ENCODE measurements at places on chromosomes 13 and 19. TPM values are rescaled to one million over a fixed set of nuclear protein-coding genes. Genes with fewer than 3 reads are reported as not detected.

The ZNF728 gene
- not detected for total RNA-seq

The DCLK1 gene
- total RNA-seq: not detected

The ATF5 gene
- 9.7 TPM for total RNA-seq

The RNF225 gene
- total RNA-seq: not detected

DNA sequence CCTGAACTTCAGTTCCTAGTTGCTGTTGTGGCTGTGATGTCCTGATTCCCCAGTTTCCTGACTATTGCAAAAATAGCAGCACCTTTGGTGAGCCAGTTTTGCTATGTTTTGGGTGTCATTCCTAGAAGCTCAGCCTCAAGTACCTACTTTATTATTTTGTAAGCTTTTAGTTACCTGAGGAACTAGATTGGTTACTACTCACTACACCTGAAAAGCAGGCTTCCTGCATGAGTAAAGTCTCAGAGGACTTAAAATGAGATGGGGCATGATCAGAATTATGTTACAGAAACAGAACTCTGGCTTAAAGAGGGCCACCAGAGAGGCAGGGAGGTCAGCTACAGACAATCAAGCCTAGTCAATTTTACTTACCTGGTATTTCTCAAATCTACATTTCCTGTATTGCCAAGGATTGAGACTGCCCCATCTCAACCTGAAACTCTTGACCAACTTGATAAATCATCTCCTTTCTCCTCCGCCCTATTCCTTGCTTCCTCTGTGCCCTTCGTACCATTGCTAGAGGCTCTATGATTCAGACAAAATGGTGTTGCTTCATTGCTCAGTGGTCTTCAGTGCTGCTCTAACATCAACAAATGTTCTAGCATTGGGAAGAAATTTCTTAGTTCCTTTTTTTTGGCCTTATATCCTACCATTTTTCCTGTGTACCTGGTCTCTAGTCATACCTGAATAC lies 58.9 kb downstream of the RAP2A start:
- H3K27me3 ChIP-seq: no peaks in the 10 kb centered on the region
- no peak for DNase-seq
- no peak overlapping the region for H3K4me3 ChIP-seq

- H3K27me3 ChIP-seq: no peaks in the 10 kb centered on the region
- no peak overlapping the region for H3K27ac ChIP-seq
- DNase-seq: no peak
- H3K4me3 ChIP-seq: no peak overlapping the region
Measured at GRCh38 chr13:31594056-31594455, 145.3 kb upstream of the RXFP2 start.

DNA sequence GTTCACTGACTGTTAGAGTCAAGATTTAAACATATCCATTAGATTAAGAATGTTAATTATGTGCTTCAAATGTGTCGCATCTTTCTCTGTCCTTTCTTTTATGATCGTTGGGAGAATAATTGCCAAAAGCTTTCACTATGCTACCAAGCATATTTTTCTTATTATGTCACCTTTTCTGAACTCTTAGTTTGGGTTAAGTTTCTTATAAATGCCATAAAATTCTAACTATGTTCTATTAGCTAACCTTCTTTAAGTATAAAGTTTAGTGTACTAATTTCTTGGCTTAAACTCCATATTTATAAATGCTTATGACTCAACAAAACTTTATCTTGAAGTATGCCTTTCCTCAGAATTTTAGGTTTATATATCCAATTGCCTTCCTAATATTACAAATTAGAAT lies 1759.4 kb downstream of the PCDH9 start:
- no peaks in the 10 kb centered on the region for H3K4me1 ChIP-seq
- no peaks in the 10 kb centered on the region for H3K36me3 ChIP-seq
- no peaks in the 10 kb centered on the region for H3K27me3 ChIP-seq
- no peak overlapping the region for H3K4me3 ChIP-seq

GRCh38 chr13:40933508-40934204 lies 85.5 kb downstream of the ELF1 start:
- H3K4me3 ChIP-seq: no peak overlapping the region
- H3K27me3 ChIP-seq: no peaks in the 10 kb centered on the region
- DNase-seq: no peak
- H3K36me3 ChIP-seq: peaks cover 9% of the 10 kb centered on the region

DNA sequence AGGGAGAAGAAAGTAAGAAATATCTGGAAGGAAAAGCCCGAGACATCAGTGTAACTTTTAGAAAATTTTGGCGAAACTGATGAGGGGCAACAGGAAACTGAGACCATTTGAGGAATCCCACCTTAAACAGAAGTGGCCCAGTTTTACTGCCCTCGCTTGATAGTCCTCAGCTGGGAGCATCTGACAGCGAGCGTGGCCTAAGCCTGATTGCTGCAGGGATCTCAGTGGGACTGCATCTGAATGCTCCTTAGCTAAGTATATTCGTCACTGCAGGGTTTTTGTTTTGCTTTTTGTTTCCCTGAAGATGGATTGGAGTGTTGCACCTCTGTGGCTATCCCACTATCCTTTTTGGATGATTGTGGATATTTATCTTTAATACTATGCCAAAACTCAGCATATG lies 262.7 kb upstream of the KLHL1 start:
- no peaks in the 10 kb centered on the region for H3K4me1 ChIP-seq
- no peaks in the 10 kb centered on the region for H3K36me3 ChIP-seq
- DNase-seq: no peak
- no peaks in the 10 kb centered on the region for H3K27me3 ChIP-seq
- no peak overlapping the region for H3K27ac ChIP-seq
- H3K4me3 ChIP-seq: no peak overlapping the region

GRCh38 chr13:30037306-30037705 lies 186.9 kb upstream of the UBL3 start:
- DNase-seq: no peak
- no peaks in the 10 kb centered on the region for H3K4me1 ChIP-seq
- peaks cover 6% of the 10 kb centered on the region for H3K27me3 ChIP-seq
- H3K27ac ChIP-seq: no peak overlapping the region
- no peaks in the 10 kb centered on the region for H3K36me3 ChIP-seq

- no peak for DNase-seq
- no peaks in the 10 kb centered on the region for H3K36me3 ChIP-seq
- H3K27me3 ChIP-seq: no peaks in the 10 kb centered on the region
- no peak overlapping the region for H3K27ac ChIP-seq
- peaks cover 27% of the 10 kb centered on the region for H3K4me1 ChIP-seq
- no peak overlapping the region for H3K4me3 ChIP-seq
Measured at GRCh38 chr13:41601718-41602445, 144.5 kb downstream of the RGCC start.

DNA sequence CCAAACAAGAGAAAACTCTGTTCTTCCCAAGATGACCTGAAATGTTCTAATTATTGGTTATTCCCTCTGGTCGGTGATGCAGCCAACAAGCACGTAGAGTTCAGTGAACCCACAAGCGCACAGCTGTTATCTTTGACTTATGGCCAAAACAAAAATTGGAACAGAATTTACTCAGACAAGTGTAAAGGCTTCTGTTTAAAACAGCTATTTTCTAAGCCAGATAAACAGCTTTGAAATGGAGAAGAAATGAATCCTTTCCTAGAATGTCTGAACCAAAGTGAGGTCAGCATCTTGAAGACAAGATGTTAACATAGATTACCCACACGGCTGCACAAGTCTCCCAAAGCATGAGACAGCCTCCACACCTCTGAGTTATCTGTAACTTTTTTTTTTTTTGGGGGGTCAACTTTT lies 669.2 kb downstream of the DIAPH3 start:
- no peak for DNase-seq
- no peaks in the 10 kb centered on the region for H3K27me3 ChIP-seq
- no peaks in the 10 kb centered on the region for H3K36me3 ChIP-seq
- H3K4me3 ChIP-seq: no peak overlapping the region
- H3K4me1 ChIP-seq: no peaks in the 10 kb centered on the region
- H3K27ac ChIP-seq: no peak overlapping the region

DNA sequence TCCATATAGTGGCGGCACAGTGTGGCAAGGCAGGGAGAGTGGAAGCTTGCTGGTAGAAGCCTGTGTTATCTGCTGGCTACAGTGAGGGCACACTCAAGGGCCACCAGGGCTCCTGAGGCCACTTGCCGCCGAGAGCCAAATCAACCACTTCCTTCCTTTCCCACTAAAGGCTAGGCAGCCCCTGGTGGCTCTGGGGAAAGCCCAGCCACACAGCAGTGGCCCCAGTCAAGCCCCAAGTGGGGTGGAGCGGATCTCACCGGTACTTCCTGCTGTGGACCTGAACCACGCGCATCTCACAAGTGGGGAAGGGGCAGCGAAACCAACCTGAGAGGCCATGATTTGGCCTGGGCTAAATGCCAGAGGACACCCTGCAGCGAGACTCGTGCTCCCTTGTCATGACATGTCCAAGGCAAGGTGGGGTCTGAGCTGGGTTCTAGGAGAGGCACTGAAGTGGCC lies 21.9 kb upstream of the SLC35E1 start:
- no peak overlapping the region for H3K4me3 ChIP-seq
- H3K27me3 ChIP-seq: no peaks in the 10 kb centered on the region
- no peak overlapping the region for H3K27ac ChIP-seq
- H3K4me1 ChIP-seq: peaks cover 22% of the 10 kb centered on the region

GRCh38 chr13:86174622-86175021 lies 375.4 kb upstream of the SLITRK6 start:
- DNase-seq: no peak
- no peaks in the 10 kb centered on the region for H3K4me1 ChIP-seq
- H3K36me3 ChIP-seq: no peaks in the 10 kb centered on the region
- no peak overlapping the region for H3K4me3 ChIP-seq

GRCh38 chr13:26980099-26981031 lies 191.2 kb downstream of the USP12 start:
- no peak overlapping the region for H3K27ac ChIP-seq
- H3K36me3 ChIP-seq: no peaks in the 10 kb centered on the region
- no peak overlapping the region for H3K4me3 ChIP-seq

GRCh38 chr19:42202290-42202880 lies 15.1 kb downstream of the DEDD2 start:
- H3K36me3 ChIP-seq: peaks cover 79% of the 10 kb centered on the region
- DNase-seq: no peak
- no peak overlapping the region for H3K27ac ChIP-seq
- H3K4me3 ChIP-seq: no peak overlapping the region
- no peaks in the 10 kb centered on the region for H3K27me3 ChIP-seq
- no peaks in the 10 kb centered on the region for H3K4me1 ChIP-seq

GRCh38 chr13:65633806-65634205 lies 1596.3 kb downstream of the PCDH9 start:
- no peak overlapping the region for H3K4me3 ChIP-seq
- H3K27ac ChIP-seq: no peak overlapping the region

DNA sequence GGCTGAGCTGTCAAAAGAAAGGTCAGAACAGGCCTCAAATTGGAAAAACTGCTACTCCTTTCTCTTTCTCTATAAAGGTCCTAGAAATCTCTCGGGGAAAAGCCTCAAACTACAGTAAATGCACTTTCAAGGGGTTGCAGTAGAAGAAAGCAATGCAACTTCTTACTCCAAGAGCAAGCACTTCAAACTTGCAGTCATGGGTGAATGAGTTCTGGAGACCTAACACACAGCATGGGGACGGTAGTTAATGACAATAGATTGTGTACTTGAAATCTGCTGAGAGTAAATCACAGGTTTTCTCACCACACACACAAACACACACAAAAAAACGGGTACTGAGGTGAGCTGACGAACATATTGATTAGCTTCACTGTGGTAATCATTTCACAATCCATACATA lies 11.8 kb downstream of the TUBGCP3 start:
- H3K4me3 ChIP-seq: no peak overlapping the region
- no peak for DNase-seq
- H3K27ac ChIP-seq: no peak overlapping the region
- peaks cover 20% of the 10 kb centered on the region for H3K4me1 ChIP-seq
- no peaks in the 10 kb centered on the region for H3K27me3 ChIP-seq

DNA sequence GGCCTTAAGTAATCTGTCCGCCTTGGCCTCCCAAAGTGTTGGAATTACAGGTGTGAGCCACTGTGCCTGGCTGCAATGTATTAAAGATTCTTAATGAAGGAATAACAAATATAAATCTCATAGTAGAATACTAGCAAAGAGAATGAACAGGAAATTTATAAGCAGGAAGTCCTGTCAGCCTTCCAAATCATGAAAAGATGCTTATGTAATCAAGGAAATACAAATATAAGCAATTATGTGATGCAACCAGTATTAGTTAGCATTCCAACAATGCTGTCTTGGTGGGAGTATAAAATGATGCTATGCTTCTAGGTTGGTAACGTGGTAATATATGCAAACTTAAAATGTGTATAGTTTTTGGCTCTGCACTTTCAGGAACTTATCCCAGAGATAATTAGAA lies 133.8 kb downstream of the PDS5B start:
- DNase-seq: no peak
- H3K4me1 ChIP-seq: peaks cover 24% of the 10 kb centered on the region
- no peak overlapping the region for H3K4me3 ChIP-seq

DNA sequence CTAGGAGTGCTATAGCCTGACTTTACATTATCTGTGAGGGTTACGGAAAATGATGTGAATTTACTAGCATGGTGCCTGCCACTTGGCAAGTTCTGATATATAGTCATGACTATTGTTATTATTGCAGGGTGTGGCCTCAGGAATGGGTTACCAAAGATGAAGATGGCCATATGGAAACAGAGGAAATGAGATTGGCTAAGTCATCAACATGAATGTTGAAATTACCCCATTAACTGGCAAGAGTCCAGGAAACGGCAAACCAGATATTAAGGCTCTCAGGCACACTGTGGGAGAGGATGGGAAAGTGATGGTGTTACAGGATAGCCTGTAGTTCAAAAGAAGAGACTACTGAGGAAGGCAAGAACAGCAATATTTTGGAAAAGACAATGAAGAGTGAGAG lies 183.3 kb downstream of the KCNRG start:
- H3K4me1 ChIP-seq: peaks cover 25% of the 10 kb centered on the region
- H3K27me3 ChIP-seq: no peaks in the 10 kb centered on the region
- H3K4me3 ChIP-seq: no peak overlapping the region
- DNase-seq: no peak

DNA sequence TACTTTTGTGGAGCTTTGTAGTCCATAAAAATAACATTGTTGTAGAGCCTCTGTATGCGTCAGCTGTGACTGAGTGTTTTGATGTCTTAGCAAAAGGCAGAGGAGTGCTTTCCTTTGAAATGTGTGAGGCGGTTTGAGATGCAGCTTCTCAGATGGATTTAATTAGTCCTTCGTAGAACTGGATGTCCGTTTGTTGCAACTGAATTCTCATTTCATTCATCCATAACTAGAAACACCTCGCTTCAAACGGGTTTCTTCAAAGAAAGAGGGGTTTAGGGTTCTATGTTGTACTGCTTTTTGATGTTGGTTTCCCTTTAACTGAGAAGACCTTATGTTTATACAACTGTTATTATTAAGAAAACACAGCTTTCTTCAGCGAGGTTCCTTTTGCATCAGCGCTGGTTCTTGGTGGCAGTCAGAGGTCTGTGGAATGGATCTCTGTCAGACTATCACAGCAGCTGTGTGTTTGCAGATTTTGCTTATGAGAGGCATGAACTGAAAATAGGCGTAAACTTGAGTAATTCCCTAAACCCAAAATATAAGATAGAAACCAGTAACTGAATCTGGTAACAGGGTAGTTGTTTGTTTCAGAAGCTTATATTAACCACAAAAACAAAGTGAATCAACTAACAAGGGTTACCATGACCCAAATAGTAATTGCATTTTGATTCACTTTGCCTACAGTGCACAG lies 194.4 kb downstream of the GGACT start:
- H3K36me3 ChIP-seq: peaks cover 3% of the 10 kb centered on the region
- no peak overlapping the region for H3K27ac ChIP-seq
- H3K4me1 ChIP-seq: peaks cover 17% of the 10 kb centered on the region
- no peak overlapping the region for H3K4me3 ChIP-seq
- no peaks in the 10 kb centered on the region for H3K27me3 ChIP-seq

All from HepG2 (cell line).